ENCODE measurements at places on chromosomes 7 and 10.

DNA sequence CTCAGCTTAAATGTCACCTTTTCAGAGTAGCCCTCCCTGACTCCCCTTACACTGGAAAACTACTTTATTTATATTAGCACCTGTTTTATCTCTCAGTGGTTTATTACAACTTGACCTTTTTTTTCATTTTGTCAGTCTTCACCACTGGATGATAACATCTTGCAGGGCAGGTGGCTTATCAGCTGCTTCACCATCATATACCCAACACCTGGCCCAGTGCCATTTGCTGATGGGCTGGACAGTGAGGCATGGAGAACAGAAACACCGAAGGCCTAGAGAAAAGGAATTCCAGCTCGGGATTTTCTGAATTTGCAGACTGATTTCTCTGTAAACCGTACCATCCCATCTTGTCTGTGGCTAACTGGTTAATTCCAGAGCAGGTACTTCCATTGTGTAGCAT, 48.5 kb downstream of the SORCS3 start:
- no peak for DNase-seq

- DNase-seq, result no peak
Observed at GRCh38 chr7:129644634-129645230, 33.2 kb downstream of the NRF1 start.

DNA sequence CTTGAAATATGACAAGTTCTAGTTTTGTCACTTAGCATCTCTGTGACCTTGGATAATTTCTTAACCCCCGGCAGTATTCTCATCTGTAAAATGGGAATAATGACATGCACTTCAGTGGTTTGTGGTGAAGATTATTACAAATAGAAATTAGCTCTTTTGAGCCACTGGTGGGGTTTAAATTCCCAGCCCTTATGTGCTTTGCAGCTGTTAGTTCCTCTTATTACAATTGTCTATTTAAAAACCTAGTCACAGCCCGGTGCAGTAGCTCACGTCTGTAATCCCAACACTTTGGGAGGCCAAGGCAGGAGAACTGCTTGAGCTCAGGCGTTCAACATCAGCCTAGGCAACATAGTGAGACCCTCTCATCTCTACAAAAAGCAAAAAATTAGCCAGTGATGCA, 30.1 kb downstream of the CAV1 start:
- DNase-seq, result no peak

GRCh38 chr10:24180891-24181290, 28.0 kb upstream of the KIAA1217 start:
- DNase-seq, result no peak

DNA sequence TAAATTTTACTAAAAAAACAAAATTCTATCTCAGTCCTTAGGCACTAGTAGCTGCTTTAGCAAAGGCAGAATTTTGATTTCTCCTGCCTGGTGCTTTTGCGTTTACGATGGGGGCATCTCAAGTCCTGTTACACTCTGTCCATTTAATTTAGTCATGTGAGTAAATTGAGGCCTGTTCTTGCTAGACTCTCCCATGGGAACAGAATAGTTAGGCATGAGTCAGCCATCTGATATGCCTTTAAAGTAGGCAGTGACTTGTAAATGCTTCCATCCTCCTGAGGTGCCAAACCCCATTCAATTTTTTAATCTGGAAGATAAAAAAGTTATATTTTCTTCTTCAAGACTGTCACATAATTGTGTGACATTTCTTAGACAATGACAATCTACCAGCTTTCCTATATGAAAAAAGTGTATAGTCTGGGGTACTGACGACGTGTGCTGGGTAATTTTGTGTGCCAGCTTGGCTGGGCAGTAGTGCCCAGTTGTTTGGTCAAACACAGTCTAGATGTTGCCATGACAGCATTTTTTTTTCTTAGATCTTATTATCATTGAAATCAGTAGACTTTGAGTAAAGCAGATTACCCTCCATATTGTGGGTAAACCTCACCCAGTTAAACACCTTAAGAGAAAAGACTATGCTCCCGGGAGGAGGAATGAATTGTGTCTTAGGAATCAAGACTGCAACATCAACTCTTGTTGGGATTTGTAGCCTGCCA, 603.4 kb downstream of the SORCS1 start:
- no peak for DNase-seq

GRCh38 chr7:105972276-105972675, 9.2 kb downstream of the CDHR3 start:
- DNase-seq, result no peak

GRCh38 chr10:131115801-131116200, 195.7 kb downstream of the TCERG1L start:
- DNase-seq, result no peak

- no peak for DNase-seq
Observed at GRCh38 chr7:30313348-30313747, 29.0 kb downstream of the ZNRF2 start.

- DNase-seq, result no peak
Observed at GRCh38 chr7:88101769-88102168, 118.1 kb downstream of the SRI start.

DNA sequence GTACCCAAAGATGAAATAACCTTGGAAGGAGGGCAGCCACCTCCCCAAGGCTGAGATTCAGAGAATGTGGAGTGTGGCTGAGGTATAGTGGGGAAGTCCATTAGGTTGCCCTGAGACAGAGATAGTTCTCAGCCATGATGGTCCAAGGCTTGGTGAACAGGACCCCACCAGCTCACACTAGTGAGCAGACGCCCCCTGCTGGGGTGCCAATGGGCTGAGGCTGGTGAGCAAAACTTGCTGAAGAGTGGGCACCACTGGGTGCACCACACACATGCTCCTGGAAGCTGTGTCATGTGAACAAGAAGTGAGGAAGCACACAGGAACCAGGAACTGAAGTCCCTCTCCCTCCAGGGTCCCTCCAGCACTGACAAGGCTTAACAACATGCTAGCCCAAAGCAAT, 8.9 kb downstream of the FBXL13 start:
- no peak for DNase-seq

All from activated T-helper 1 cell treated with anti-CD3 and anti-CD28 coated beads, Interleukin-2, amount 50 U/mL, for 16 hours (primary cell).